Stimulated activated CD8-positive, alpha-beta memory T cell treated with anti-CD3 and anti-CD28 coated beads, Interleukin-7, amount 100 ng/mL, for 24 hours (primary cell): ENCODE measurements at places on chromosomes 2 and 18.
A peak's percentile ranks its signal among the peaks of the same experiment; 100 is the strongest.

GRCh38 chr2:156340377-156340776, 7.9 kb upstream of the NR4A2 start:
- DNase-seq, result no peak

- DNase-seq, result no peak
Observed at GRCh38 chr2:201415149-201415548, 36.1 kb downstream of the TRAK2 start.

GRCh38 chr2:21500401-21500945, 376.7 kb downstream of the TDRD15 start:
- DNase-seq, result no peak

- no peak for DNase-seq
Observed at GRCh38 chr2:51620796-51621195, 588.9 kb upstream of the NRXN1 start.

- no peak for DNase-seq
Observed at GRCh38 chr2:227106845-227107759, 56.9 kb downstream of the COL4A4 start.

DNA sequence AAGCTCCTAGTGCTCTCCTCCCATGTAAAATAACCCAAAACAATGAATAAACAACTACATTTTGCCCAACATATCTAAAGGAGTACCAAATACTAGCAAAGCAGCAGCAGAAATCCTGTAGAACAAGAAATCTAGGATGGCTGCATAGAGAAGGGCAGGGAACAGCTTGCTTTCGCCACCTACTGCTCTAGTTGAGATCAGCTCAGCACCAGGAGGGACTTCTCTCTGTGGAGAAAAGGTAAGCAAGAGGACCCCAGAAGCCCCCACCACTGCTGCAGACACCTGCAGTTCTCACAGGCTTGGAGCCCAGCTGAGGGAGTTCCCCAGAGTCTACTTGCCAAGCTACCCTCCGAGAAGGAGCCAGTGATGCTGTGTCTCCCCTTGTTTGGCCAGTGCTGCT, 243.0 kb upstream of the CHST9 start:
- no peak for DNase-seq

- DNase-seq, result no peak
Observed at GRCh38 chr2:211881449-211881848, 657.2 kb downstream of the ERBB4 start.

- peak; percentile 53 for DNase-seq
Observed at GRCh38 chr2:28359222-28360057, 33.2 kb upstream of the FOSL2 start.

- no peak for DNase-seq
Observed at GRCh38 chr2:106892048-106892447, 6.1 kb upstream of the ST6GAL2 start.

- no peak for DNase-seq
Observed at GRCh38 chr2:241568726-241569125, 10.2 kb downstream of the BOK start.

- DNase-seq, result no peak
Observed at GRCh38 chr18:45901654-45902210, 65.4 kb downstream of the EPG5 start.
